ENCODE measurements at places on chromosomes 3 and 15. TPM values are rescaled to one million over a fixed set of nuclear protein-coding genes. Genes with fewer than 3 reads are reported as not detected.
A peak's percentile ranks its signal among the peaks of the same experiment; 100 is the strongest.

GRCh38 chr15:74328331-74329056, 39.0 kb downstream of the CYP11A1 start:
- DNase-seq = no peak
- no peaks in the 10 kb centered on the region for H3K27me3 ChIP-seq
- no peak overlapping the region for H3K27ac ChIP-seq
- no peaks in the 10 kb centered on the region for H3K36me3 ChIP-seq

Gene GOLIM4
- total RNA-seq = 171 TPM

GRCh38 chr3:140931016-140931454, 10.6 kb upstream of the SLC25A36 start:
- no peak overlapping the region for H3K27ac ChIP-seq
- H3K4me1 ChIP-seq = no peaks in the 10 kb centered on the region
- DNase-seq = no peak
- H3K36me3 ChIP-seq = no peaks in the 10 kb centered on the region

Gene ERC2
- 0.18 TPM for total RNA-seq

- no peak overlapping the region for H3K27ac ChIP-seq
- no peak for DNase-seq
- H3K27me3 ChIP-seq = no peaks in the 10 kb centered on the region
- H3K36me3 ChIP-seq = no peaks in the 10 kb centered on the region
- no peak overlapping the region for H3K4me3 ChIP-seq
These were observed 156.8 kb downstream of the WNT5A start for GRCh38 chr3:55330355-55330754.

GRCh38 chr3:39127269-39127907, 19.9 kb downstream of the TTC21A start:
- no peaks in the 10 kb centered on the region for H3K27me3 ChIP-seq
- H3K27ac ChIP-seq = no peak overlapping the region
- H3K36me3 ChIP-seq = no peaks in the 10 kb centered on the region
- H3K4me1 ChIP-seq = peaks cover 12% of the 10 kb centered on the region

DNA sequence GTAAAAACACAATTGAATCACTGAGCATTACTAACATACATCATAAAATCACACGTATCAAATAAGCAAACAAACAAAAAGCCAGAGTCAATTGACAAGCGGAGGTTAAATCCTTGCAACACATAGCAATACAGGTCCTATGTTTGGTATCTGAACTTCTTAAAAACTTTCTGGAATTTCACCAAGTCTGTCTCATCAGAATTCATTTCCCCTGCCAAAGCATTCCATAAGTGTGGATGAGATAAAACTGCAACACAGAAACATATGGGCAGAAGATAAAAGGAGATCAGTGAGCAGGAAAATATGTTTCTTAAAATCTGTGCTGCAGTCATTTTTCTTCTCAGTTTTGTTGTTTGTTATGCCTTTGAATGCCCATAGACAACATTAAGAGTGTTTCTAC, 1155.5 kb downstream of the TBL1XR1 start:
- H3K4me1 ChIP-seq = no peaks in the 10 kb centered on the region
- H3K4me3 ChIP-seq = no peak overlapping the region
- no peaks in the 10 kb centered on the region for H3K36me3 ChIP-seq
- H3K27me3 ChIP-seq = no peaks in the 10 kb centered on the region

Gene LIPH
- 5.8 TPM for total RNA-seq

DNA sequence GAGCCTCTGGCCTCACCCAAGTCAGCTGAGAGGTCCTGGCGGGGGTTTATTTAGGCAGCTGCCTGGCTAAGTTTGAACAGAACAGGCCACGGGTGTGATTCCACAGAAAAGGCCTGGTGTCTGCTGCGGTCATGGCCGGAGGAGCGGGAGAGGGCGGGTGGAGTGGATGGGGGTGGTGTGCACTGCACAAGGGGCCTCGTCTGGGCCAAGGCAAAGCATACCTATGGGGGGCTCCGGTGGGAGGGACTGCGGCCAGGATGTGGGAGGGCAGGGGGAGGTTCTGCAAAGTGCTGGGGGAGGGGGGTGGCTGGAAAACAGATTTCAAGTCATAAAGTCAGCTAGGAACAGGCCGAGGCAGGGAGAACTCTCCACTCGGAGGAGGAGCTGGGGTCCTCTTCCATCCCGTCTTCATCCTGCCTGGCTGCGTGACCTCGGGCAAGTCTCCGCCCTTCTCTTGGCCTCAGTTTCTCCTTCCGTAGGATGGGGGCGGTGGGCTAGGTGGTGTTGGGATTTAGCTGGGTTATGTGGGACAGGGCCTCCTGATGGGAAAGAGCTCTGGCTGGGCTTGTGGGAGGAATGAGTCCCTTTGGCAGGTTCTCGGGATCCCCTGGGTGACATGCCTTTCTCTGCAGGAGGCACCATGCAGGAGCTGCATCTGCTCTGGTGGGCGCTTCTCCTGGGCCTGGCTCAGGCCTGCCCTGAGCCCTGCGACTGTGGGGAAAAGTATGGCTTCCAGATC, 878 bp downstream of the ISLR start:
- no peaks in the 10 kb centered on the region for H3K27me3 ChIP-seq
- H3K4me1 ChIP-seq = peaks cover 17% of the 10 kb centered on the region
- H3K36me3 ChIP-seq = no peaks in the 10 kb centered on the region
- H3K27ac ChIP-seq = peak overlapping the region; percentile 80
- H3K4me3 ChIP-seq = peak overlapping the region; percentile 17

GRCh38 chr3:21747966-21748555, 2.9 kb downstream of the ZNF385D start:
- no peaks in the 10 kb centered on the region for H3K36me3 ChIP-seq
- no peak overlapping the region for H3K4me3 ChIP-seq
- H3K27me3 ChIP-seq = no peaks in the 10 kb centered on the region
- no peak for DNase-seq

GRCh38 chr3:170869239-170869590, 780 bp downstream of the RPL22L1 start:
- H3K27ac ChIP-seq = peak overlapping the region; percentile 87
- H3K27me3 ChIP-seq = no peaks in the 10 kb centered on the region
- H3K4me3 ChIP-seq = peak overlapping the region; percentile 71

Gene CPN2
- not detected for total RNA-seq

Gene MST1R
- 23.1 TPM for total RNA-seq

DNA sequence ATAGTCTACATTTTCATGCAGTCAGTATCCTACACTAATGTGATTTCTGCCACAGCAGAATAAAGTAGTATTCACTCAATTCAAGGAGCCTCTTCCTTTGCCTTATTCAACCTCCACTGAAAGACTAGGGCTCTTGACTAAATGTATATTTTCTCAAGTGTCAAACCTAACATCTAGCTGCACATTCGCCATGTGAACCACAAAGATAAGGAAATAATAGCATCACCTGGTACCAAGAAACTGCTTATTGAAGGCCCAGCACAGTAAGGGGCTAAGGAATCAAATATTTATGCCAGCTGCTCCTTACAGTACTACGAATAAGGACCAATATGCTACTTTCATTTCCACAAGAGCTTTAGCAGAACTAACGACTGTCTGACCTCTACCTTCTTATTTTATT, 1.3 kb downstream of the SRP14 start:
- H3K36me3 ChIP-seq = no peaks in the 10 kb centered on the region
- H3K4me1 ChIP-seq = no peaks in the 10 kb centered on the region
- no peaks in the 10 kb centered on the region for H3K27me3 ChIP-seq

DNA sequence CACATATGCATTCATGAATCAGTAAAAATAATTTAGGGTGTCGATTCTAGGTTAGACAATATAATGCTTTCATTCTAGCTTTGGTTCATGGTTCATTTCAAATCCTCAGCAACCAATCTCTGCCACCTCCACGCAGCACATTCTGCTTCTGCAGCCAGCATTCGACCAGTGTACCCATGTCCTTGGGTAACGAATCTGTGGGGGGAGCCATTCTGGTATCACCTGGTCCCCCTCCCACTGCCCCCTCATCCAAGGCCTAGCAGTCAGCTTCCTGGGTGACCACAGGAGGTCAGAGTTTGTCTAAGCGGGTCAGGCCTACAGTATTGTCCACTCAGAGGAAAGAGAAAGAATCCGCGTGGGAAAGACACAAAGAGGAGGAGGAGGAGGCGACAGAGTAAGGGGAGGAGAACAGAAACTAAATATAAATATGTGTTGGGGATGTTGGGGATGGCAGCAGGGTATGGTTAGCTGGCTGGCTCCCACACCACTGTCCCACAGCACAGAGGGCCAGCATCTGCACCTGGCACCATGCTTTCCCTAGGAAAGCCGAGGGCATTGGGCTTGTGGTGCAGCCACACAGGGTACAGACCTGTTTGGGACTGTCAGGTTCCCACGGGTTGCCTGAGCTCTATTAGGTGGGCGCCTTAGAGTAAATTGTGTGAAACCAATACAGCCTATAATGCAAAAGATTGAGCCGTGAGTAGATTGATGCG, 12.1 kb downstream of the PAK6 start:
- H3K27ac ChIP-seq = no peak overlapping the region
- H3K27me3 ChIP-seq = no peaks in the 10 kb centered on the region
- H3K36me3 ChIP-seq = no peaks in the 10 kb centered on the region
- peaks cover 16% of the 10 kb centered on the region for H3K4me1 ChIP-seq
